ENCODE measurements at places on chromosomes 7 and 10. TPM values are rescaled to one million over a fixed set of nuclear protein-coding genes. Genes with fewer than 3 reads are reported as not detected.

DNA sequence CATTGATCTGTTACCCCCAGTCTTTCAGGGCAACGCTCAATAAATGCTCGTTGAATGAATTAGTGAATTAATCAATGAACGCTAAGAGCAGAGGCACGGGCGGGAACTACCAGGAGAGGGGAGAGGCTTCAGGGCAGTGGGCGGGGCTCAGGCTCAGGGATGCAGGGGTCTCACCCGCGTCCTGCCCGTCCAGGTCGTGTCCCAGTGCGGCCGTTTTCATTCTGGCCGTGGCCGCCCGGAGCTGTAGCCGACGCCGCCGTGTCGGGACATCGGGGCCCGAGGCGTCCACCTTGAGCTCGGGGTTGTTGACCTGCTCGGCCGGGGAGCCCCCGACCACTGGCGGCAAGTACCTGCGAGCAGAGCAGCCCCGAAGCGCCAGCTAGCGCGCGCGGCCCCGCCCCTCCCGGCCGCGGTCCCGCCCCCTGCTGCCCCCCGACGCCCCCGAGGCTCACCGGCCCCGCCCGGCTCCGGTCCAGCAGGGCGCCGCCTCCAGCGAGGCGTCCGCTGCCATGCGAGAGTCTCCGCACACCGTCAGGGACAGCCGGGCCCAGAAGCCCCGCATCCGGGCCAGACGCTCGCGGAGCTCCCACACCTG is 2.8 kb upstream of the GAL3ST4 start:
- no peak for DNase-seq

DNA sequence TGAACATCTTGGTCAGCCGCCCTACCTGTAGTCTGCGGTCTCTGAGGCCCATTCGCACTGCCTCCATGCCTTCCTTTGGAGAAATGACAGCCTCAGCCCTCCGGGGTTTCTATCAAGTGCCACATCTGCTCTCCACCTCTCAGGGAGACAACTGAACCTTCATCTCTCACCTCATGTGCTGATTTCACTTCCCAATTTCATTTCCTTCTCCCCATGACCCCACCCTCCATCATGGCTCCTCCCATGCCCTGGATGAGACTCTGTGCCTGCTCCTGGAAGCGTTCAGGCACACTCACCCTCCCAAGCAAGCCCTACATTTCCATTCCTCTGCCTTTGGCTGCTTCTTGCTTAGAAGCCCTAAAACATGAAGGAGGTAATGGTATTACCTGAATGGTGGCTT is 7.8 kb upstream of the SCD start:
- DNase-seq: no peak

- no peak for DNase-seq
These were observed 3.3 kb upstream of the MTERF1 start for GRCh38 chr7:91883676-91884362.

GRCh38 chr10:70312249-70312648 is 28.4 kb upstream of the NPFFR1 start:
- DNase-seq: no peak

DNA sequence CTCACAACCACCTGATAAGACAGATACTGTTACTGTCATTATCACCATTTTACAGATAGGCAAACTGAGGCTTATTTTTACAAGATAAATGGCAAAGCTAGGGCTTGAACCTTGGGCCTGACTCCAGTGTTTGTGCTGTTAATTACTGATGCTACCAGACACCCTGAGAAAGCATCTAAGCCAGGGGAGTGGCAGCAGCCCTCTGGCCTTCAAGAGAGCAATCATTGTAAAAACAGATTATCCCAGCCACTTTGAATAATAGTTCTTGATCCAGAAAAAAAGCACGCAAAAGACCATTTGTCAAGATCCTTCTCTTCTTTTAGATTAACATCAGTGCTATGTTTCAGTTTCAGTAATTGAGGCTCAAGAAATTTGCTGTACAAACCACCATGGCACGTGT is 109.5 kb downstream of the PLCE1 start:
- no peak for DNase-seq

The KLLN gene
- total RNA-seq: 0.24 TPM

GRCh38 chr7:121579639-121580038 is 183.5 kb upstream of the FAM3C start:
- DNase-seq: no peak

GRCh38 chr10:110033701-110034235 is 26.0 kb downstream of the ADD3 start:
- DNase-seq: no peak

All from suprapubic skin (tissue), 4 donors.